Esophagus squamous epithelium (tissue), 5 donors: ENCODE measurements at places on chromosomes 5 and 9. TPM values are rescaled to one million over a fixed set of nuclear protein-coding genes. Genes with fewer than 3 reads are reported as not detected.

DNA sequence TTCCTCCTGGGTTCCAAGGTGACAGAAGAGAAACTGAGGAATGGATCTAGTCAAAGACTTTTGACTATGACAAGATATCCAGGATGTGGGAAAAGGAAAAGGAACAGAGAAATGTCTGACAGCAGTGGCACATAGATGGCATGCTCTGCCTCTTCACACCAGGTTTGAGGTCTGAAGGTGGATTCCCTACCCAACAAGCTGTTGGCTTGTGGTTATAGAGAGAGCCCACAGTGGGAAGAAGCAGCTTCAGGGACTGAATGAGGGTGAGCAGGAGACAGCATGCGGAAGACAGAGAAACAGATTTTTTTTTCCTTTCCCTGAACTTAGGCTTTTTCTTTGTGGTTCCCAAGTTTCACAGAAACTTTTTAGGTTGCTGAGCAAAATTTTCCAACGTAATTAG is 20.6 kb downstream of the IFNW1 start:
- H3K4me3 ChIP-seq = no peak overlapping the region
- no peaks in the 10 kb centered on the region for H3K27me3 ChIP-seq
- no peaks in the 10 kb centered on the region for H3K36me3 ChIP-seq
- no peak overlapping the region for H3K27ac ChIP-seq
- DNase-seq = no peak
- H3K4me1 ChIP-seq = no peaks in the 10 kb centered on the region

DNA sequence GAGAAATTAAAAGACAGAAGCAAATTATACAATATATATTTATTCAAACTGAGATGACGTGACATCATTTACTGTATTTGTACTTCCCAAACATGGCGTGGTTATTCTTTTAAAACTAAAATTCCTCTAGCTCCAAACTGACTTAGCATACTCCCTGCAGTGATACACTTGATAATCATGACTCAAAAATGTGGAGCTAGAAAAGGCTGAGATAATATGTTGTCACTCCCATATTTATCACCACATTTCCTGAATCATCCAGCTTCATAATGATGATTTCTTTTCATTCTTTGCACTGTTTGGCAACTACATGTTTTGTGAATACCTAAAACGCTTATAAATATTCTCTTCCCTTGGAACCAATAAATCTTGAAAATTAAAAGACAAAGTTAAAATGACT is 341.0 kb downstream of the EBF1 start:
- no peak for DNase-seq
- H3K4me3 ChIP-seq = no peak overlapping the region
- H3K4me1 ChIP-seq = no peaks in the 10 kb centered on the region
- H3K27ac ChIP-seq = no peak overlapping the region
- H3K27me3 ChIP-seq = no peaks in the 10 kb centered on the region

The SHISAL2B gene
- total RNA-seq = not detected

The NUTM2F gene
- total RNA-seq = not detected

GRCh38 chr9:109771796-109772531 is 8.0 kb upstream of the PALM2AKAP2 start:
- no peaks in the 10 kb centered on the region for H3K4me1 ChIP-seq
- no peak overlapping the region for H3K4me3 ChIP-seq
- no peaks in the 10 kb centered on the region for H3K27me3 ChIP-seq
- H3K36me3 ChIP-seq = no peaks in the 10 kb centered on the region

The IFNA2 gene
- total RNA-seq = not detected

DNA sequence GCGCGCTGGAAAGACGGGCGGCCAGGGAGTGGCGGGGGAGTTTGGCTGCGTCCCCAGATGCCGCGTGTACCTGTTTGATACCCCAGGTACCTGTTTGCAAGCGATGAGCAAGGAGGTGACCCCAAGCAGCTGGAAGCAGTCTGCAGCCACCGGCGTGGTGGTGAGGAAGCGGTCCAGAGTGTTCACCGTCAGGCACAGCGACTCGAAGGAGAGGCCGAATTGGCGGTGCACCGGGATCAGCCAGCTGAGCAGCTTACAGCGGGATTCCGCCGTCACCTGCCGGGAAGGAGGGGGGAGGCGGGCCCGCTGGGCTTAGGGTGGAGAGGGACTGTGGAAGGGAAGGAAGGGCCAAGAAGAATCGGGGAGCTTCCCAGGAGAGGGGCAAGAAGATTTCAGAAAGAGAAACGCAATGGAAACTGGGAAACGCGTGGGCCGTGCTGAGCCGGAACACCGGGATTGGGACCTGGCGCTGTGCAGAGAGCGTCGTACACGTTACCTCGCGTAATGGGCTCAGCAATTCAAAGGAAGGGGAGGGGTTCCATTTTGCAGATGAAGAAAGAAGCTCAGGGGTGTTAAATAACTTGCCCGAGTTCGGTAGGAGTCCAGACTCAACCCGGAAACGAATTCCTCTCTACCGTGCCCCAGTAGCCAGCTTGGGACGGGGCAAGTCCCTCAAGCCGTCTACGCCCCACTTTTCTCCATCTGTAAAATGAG is 980 bp downstream of the CCNO start:
- H3K4me3 ChIP-seq = peak overlapping the region; percentile 61
- peak overlapping the region; percentile 51 for H3K27ac ChIP-seq
- H3K36me3 ChIP-seq = no peaks in the 10 kb centered on the region
- peaks cover 7% of the 10 kb centered on the region for H3K27me3 ChIP-seq

DNA sequence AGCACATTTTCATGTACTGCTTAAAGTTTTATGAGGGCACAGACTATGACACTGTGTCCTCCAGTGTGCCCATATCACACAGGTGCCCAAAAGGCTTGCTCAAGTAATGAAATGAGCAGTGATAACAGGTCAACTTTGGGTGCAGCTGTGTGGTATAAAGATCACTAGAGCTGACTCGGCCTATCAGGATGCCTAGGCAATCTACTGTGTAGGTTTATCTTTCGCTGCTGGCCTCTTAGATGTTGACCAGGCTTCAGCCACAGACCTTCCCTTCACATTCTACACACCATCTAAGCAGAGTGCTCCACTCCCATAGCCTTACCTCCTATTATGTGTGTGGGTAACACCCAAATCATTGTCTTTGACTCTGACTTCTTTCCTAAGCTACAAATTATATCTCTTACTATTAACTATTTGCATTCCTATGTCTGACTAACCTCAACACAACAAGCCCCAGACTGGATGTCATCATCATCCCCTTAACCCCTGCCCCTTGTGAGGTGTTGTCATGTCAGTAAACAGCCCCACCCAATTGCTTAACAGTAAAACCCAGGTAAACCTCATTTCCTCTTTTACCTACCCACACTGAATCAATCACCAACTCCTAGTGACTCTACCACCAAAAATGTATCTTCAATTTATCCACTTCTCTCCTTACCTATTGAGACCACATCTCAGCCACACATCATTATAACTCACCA is 2.5 kb downstream of the SREK1IP1 start:
- peaks cover 13% of the 10 kb centered on the region for H3K4me1 ChIP-seq
- peak overlapping the region; percentile 30 for H3K27ac ChIP-seq
- H3K4me3 ChIP-seq = no peak overlapping the region
- peaks cover 36% of the 10 kb centered on the region for H3K36me3 ChIP-seq
- DNase-seq = no peak
- H3K27me3 ChIP-seq = no peaks in the 10 kb centered on the region

DNA sequence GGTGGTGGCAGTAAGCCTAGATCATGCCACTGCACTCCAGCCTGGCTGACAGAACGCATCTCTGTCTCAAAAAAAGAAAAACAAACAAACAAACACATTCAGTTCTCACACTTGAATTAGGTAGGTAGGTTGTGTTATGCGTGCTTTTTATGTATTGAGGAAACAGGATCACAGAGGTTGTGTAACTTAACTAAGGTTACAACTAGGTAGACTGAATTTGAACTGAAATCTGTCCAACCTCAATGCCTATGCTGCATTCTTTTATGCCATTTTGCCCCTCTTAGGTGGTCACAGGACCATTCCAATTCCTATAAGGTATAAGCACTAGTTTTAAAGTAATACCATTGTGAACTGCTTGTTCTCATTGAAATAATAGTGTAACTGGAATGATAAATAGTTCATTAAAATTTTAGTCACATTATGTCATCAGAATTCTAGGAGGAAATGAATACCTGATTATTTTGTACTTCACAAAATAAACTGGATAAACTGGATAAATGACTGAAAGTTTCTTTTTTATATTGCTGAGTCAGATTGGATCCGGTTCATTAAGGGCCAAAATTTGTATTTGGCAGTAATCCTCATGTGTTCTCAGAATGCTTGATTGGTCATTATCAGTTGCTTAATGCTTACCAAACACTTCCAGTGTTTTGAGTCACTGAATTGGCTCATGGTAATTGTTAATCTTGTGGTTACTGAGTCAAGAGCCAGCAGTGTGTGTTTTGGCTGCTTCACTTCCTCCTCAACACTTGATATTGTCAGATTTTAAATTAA is 7.1 kb downstream of the UBAP1 start:
- H3K4me3 ChIP-seq = no peak overlapping the region
- no peak for DNase-seq
- H3K27ac ChIP-seq = peak overlapping the region; percentile 85
- H3K36me3 ChIP-seq = no peaks in the 10 kb centered on the region

The SPATA31D1 gene
- total RNA-seq = not detected

- DNase-seq = no peak
- peaks cover 33% of the 10 kb centered on the region for H3K4me1 ChIP-seq
- H3K4me3 ChIP-seq = no peak overlapping the region
- H3K27ac ChIP-seq = no peak overlapping the region
- H3K27me3 ChIP-seq = no peaks in the 10 kb centered on the region
Observed at GRCh38 chr5:138649775-138650174, 74.6 kb upstream of the HSPA9 start.

The LHX2 gene
- total RNA-seq = 0.22 TPM

- DNase-seq = no peak
- H3K27me3 ChIP-seq = no peaks in the 10 kb centered on the region
- H3K4me1 ChIP-seq = peaks cover 7% of the 10 kb centered on the region
- no peak overlapping the region for H3K4me3 ChIP-seq
- no peak overlapping the region for H3K27ac ChIP-seq
Observed at GRCh38 chr9:93222890-93223259, 38.9 kb downstream of the WNK2 start.

The BTNL8 gene
- total RNA-seq = not detected

DNA sequence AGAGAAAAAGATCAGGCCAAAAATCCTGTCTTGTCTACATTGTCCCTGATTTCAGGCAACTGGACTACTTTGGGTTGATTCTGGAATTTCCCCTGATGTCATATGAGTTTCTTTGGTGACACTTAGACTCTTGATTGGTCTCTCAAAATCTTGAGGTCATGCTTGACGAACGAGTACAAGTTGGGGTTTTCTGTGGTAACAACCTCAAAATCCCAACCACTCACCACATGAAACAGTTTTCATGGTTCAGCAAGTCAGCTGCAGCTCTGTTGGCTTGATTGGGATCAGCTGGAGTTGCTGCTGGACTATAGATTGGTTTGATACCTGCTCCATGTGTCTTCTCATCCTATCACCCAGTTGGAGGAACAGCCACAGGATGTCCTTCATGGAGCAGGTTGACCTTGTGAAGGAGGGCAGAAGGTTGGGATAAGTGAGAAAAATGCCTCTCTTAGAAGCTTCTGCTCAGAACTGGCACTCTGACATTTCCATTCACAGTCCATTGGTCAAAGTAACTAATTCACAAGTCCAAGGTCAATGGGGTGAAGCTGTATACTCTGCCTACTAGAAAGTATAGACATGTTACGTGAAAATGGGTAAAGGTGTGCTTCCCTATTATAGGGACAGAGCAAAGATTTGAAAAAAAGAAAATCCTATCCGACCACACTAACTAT is 284.5 kb downstream of the SH3GL2 start:
- DNase-seq = no peak
- no peaks in the 10 kb centered on the region for H3K27me3 ChIP-seq
- no peak overlapping the region for H3K27ac ChIP-seq

GRCh38 chr5:62620761-62621160 is 42.1 kb downstream of the LRRC70 start:
- no peaks in the 10 kb centered on the region for H3K27me3 ChIP-seq
- H3K27ac ChIP-seq = no peak overlapping the region
- H3K4me1 ChIP-seq = no peaks in the 10 kb centered on the region
- DNase-seq = no peak

DNA sequence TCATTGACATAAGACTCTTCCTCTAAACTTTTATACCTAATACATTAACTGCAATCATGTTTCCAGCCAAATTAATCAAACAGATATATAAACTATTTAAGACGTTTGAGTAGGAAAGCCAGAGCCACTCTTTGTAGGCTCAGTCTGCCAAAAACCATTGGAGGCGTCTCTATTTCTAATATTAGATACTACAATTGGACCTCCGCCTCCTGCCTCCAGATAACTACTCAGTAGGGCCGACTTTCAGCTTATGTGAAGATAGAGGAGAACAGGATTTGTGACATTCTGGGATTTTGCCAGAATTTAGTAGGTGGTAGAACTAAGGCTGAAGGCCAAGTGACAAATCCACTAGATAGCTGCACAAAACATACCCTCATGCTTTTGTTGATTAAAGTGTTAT is 463.0 kb downstream of the CETN3 start:
- H3K27me3 ChIP-seq = no peaks in the 10 kb centered on the region
- H3K4me3 ChIP-seq = no peak overlapping the region
- no peak overlapping the region for H3K27ac ChIP-seq
- no peak for DNase-seq

The CKMT2 gene
- not detected for total RNA-seq

DNA sequence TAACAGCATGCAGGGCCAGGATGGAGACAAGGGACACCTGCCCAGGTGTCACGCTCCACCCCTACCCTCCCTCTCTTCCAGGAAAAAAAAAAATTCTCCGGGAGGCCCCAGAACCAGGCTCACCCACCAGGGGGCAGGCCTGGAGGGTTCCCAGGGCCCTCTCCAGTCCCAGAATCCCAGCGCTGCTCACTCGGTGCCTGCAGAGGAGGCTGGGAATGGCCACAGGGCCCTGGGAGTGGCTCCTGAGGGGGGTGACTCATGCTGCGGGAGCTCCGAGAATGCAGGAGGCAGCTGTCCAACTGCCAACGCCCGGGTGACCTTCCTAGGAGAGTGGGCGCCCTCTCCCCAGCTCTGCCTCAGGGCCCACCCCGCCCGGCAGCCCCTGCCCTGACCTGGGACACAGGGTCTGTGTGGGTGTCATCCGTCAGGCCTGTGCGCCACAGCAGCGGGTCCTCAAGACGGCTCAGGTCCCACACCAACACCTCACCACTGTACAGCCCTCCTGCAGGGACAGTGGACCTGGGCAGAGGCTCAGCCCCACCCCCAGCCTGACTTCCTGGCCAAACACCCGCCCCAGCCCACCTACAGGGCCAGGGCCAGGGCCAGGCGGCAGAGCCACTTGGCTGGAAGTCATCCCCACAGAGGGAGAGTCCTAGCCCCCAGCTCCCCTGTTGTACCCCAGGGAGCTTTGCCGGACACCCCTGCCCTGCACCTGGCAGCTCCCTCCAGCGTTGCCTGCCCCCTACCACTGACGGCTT is 21.2 kb downstream of the DYNC2I2 start:
- H3K27ac ChIP-seq = peak overlapping the region; percentile 93
- no peak for DNase-seq
- H3K4me1 ChIP-seq = peaks cover 24% of the 10 kb centered on the region
- no peaks in the 10 kb centered on the region for H3K27me3 ChIP-seq

DNA sequence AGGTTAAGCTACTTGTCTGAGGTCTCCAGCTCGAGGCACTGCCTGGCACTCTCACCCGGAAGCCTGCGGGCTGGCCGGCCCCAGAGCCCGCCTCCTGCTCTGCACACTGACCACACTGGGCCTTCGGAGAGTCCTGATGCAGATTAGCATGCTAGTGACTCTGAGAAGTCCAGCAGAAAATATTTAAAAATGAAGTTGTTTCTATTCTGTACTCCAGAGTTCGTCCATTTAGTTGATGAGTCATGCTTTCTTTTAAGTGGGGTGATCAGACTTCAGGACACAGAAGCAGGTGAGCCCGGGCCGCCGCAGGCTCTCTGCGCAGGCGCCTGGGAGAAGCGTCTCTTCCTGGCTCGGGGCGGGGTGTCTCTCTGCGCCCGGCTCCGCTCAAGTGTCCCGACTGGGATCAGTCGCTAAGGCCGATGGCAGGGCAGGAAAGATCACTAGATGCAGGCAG is 32.5 kb downstream of the FAM240B start:
- H3K4me1 ChIP-seq = peaks cover 18% of the 10 kb centered on the region
- H3K4me3 ChIP-seq = peak overlapping the region; percentile 22
- no peaks in the 10 kb centered on the region for H3K27me3 ChIP-seq
- no peak for DNase-seq
- no peaks in the 10 kb centered on the region for H3K36me3 ChIP-seq
